HT1080 (cell line): ENCODE measurements at places on chromosomes 5 and 9. TPM values are rescaled to one million over a fixed set of nuclear protein-coding genes. Genes with fewer than 3 reads are reported as not detected.

Gene RNF224
- total RNA-seq, result not detected in 2 replicates

Gene IL13
- not detected in 2 replicates for total RNA-seq

Gene HMCN2
- total RNA-seq, result 0.23 and 0.48 TPM in 2 replicates

Gene CKMT2
- not detected in 2 replicates for total RNA-seq

Gene INSL4
- total RNA-seq, result 0.33 and 0.39 TPM in 2 replicates

Gene MTRR
- 56.9 and 109 TPM in 2 replicates for total RNA-seq

- no peak for DNase-seq
Observed at GRCh38 chr5:68533571-68534084, 318.1 kb downstream of the PIK3R1 start.

DNA sequence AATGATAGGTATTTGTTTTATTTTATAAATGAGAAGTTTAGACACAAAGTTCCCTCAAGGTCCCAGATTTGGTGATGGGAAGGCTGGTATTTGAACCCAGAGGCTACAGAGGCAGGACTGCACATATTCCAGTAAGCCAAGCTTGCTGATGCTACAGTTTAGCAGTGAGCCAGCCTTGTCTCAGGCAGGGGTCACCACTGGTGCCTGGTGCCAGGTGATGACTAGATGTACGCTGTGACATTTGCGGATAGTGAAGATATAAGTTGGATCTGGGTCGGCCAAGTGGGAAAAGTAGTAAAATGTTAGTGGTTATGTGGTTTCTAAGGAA, 143.9 kb downstream of the AOPEP start:
- DNase-seq, result no peak

- peak; percentile 35 for DNase-seq
Observed at GRCh38 chr5:133421394-133421793, 190.9 kb downstream of the FSTL4 start.

DNA sequence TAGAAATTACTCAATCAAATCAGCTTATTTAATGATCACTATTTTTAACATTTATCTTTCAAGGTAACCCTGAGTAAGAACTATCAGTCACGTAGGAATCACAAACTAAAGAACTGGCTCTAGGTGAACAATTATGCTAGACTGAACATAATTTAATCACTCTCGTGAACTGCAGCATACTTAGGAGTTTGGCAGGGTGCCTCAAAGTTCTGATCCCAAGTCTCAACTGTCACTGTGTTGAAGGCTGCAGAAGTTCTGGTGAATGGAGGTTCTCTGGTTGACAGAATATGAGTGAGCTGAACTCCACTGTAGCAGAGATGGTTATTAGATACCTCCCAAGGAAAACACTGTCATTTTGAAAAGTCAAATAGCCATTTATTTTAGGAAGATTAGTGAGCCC, 89.1 kb downstream of the KLHL3 start:
- no peak for DNase-seq

DNA sequence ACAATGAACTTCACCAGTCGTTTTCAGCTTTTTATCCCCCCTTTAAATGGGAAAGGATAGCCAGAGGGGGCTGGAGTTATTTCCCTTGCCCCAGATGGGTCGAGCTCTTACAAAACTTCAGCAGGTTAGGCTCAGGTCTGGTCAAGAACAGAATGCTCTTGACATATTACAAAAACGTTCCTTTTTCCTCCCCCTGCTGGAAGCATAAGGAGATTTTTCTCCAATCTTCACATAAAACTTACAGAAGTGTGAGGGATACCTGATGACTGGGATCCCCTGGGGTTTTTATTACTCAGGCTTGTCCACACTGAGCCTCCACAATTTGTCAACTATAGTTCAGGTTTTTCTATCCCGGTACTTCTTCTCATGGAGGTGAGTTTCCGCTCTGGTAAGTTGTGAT, 60.8 kb downstream of the CSF2 start:
- peak; percentile 41 for DNase-seq

- no peak for DNase-seq
Observed at GRCh38 chr9:92723299-92723625, 41.4 kb downstream of the BICD2 start.

DNA sequence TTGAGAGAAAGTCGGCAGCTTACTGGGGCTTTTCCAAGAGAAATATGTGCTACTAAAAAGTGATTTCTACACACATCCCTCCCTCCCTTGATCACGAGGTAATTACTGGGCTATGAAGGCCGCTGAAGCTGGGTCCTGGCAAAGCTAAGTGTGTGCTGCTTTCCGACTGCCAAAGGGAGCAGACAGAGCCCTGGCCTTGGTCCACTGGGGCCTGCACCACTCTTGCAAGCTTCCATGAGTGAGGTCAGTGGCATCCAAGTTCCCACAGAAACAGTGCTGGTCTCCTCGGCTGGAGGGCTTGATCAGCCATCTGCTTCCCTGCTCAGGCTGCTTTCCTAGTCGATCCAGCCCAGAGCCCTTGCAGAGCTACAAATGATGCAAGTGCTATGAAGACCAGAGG, 154.8 kb upstream of the LHFPL2 start:
- no peak for DNase-seq

GRCh38 chr5:180908998-180909731, 10.2 kb downstream of the BTNL8 start:
- no peak for DNase-seq

- DNase-seq, result peak; percentile 38
Observed at GRCh38 chr9:80651044-80651443, 1038.3 kb downstream of the TLE1 start.

- DNase-seq, result no peak
Observed at GRCh38 chr5:158741296-158741695, 358.4 kb downstream of the EBF1 start.

DNA sequence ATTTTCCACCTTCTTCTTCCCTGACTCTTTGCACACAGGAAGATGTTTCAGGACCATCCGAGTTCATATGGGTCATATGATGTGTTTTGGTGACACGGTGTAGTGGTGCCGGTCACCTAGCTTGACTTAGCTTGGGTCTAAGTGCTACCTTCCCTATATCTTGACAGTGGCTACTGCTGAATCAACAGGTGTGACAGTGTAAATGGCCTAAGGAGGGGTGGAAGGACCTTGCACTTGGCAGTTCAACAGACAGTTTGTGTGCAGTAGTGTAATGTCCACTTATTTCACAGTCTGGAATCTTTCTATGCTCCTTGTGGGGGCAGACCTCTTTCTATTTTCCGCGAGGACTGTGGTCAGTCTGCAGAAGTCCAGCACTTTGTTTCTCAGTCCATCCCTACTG, 43.8 kb downstream of the CARTPT start:
- DNase-seq, result no peak

GRCh38 chr9:128355451-128355850, 15.1 kb downstream of the SLC27A4 start:
- no peak for DNase-seq

GRCh38 chr5:92222449-92222848, 839.3 kb upstream of the ARRDC3 start:
- peak; percentile 14 for DNase-seq

GRCh38 chr5:57299986-57300385, 126.1 kb downstream of the GPBP1 start:
- DNase-seq, result no peak
